ENCODE measurements at places on chromosomes 11 and 22.

- peak; percentile 87 for DNase-seq
Observed at GRCh38 chr11:121452609-121453150, at the start of gene SORL1-AS1. Gene SORL1-AS1, minus strand, starts transcription at chr11:121452967.

GRCh38 chr11:17803754-17804334, 69.3 kb downstream of the KCNC1 start:
- no peak for DNase-seq

GRCh38 chr11:28627690-28628255, 519.6 kb downstream of the METTL15 start:
- DNase-seq = no peak

GRCh38 chr22:25566898-25567235, 2.4 kb downstream of the GRK3 start:
- no peak for DNase-seq

Measured in CD4-positive, alpha-beta T cell treated with Interleukin-15 for 4 hours (primary cell).